ENCODE measurements at places on chromosomes 3 and 15.

DNA sequence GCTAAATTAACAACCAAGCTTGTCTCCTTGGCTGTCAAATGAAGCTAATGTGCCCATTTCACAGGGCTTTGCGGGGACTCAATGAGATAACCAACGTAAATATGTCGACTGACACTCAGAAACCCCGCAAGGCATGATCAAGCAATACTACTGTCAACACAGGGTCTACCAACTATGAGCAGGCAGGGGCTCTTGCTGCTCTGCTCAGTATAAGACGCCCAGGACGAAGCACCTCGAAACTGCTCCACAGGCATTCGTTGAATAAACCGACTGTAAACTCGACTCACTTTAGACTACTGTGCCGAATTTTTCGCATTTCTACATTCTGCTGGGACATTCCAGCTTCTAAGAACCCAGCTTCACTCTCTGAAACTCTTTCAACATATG, 55.0 kb downstream of the FEZF2 start:
- no peak for DNase-seq

- no peak for DNase-seq
Observed at GRCh38 chr15:42137461-42138261, 18.8 kb downstream of the PLA2G4F start.

DNA sequence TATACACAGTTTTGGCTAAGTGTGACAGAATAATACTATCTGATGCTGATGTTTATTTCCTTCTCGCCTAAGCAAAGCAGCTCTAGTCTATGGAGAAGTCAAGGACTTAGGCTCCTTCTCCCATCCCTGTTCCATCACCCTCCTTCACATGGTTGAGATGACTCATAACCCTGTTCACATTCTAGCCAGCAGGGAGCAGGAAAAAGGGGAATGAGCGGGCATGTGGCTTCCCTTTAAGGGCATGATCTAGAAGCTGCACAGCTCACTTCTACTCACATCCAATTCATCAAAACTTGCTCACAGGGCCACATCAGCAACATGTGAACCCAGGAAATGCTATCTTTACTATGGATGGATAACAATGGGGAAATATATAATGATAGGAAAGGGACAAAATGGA, 40.9 kb downstream of the CBLB start:
- DNase-seq = no peak

DNA sequence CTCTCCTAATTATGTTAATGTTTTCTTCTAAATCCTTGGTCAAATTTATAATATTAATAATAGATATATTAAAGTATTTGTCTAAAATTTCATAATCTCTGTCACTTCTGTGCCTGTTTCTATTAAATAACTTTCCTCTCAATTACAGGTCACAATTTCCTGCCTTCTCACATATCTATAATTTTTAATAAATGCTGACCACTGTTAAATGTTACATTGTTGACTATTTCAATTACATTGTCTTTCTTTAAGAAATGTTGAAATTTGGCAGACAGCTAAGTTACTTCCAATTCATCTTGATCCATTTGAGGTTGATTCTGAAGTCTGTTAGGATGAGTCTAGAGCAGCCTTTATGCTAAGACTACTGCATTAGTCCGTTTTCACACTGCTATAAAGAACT, 41.7 kb downstream of the MYL3 start:
- DNase-seq = no peak

- DNase-seq = no peak
Observed at GRCh38 chr15:50879016-50879617, 29.4 kb upstream of the AP4E1 start.

- DNase-seq = no peak
Observed at GRCh38 chr3:98588065-98588464, 5.3 kb downstream of the CPOX start.

DNA sequence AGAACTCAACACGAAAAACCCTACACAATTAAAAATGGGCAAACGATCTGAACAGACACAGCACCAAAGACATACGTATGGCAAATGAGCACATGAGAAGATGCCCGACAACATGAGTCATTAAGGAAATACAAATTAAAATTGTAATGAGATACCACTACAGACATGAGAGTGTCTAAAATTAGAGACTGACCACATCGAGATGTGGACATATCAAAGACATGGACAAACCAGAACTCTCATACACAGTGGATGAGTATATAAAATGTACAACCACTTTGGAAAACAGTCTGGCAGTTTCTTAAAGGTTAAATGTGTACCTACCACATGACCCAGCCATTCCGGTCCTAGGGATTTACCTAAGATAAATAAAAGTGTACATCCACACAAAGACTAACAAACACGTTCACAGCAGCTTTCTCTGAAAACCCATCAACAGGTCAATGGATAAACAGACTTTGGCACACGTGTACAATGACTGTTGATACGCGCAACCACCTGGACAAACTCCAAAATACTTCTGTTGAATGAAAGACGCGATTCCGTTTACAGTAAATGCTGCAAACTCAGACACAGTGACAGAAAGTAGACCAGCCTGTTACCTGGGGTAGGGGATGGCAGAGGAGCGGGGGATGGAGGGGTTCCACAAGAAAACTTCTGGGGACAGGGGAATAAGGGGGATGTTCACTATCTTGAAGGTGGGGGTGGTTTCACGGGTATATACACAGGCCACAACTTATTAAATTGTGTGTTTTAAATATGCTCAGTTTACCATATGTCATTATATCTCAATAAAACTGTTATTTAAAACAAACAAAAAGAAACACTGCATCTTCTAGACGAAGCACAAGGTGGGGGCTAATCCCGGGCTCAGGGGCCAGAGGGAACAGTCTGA, 2.1 kb downstream of the TNK2 start:
- DNase-seq = no peak

DNA sequence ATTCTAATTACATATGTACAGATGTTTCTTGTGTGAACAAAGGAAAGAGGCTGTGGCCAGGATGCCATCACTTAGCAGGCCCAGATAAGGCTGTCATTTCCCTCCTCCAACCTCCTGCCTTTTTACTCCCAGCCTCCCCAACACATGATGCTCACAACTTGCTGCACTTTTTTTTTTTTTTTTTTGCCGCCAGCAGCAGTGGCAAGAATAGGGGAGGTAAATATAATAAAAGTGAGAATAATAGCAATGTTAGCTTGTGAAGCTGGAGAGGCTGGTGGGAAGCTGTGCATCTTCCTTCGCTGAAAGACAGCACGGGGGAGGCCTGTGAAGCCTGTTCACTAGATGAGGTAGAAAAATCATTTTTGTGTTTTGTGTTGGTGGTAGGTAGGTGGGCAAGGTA, 42.5 kb upstream of the MYO5C start:
- DNase-seq = no peak

GRCh38 chr15:33438396-33438795, 127.6 kb downstream of the RYR3 start:
- DNase-seq = no peak

DNA sequence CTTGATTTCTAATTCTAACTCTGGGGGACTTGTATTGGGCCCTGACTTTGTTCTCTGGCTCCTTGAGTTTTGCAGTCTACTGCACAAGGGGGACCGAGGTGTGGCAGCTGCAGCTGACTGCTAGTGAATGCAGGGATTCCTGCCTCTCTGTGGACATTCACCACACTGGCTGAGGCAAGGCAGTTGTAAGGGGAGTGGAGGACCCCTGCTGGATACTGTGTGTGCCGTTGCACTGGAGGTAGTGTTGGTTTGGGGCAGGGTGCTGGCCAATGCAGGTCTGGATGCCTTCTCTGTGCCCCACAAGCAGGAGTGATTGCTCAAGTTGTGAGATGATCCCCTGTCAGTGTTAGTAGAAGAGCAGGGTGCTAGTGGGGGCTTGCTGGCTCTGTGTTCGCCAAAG, 626.1 kb downstream of the SQOR start:
- no peak for DNase-seq

DNA sequence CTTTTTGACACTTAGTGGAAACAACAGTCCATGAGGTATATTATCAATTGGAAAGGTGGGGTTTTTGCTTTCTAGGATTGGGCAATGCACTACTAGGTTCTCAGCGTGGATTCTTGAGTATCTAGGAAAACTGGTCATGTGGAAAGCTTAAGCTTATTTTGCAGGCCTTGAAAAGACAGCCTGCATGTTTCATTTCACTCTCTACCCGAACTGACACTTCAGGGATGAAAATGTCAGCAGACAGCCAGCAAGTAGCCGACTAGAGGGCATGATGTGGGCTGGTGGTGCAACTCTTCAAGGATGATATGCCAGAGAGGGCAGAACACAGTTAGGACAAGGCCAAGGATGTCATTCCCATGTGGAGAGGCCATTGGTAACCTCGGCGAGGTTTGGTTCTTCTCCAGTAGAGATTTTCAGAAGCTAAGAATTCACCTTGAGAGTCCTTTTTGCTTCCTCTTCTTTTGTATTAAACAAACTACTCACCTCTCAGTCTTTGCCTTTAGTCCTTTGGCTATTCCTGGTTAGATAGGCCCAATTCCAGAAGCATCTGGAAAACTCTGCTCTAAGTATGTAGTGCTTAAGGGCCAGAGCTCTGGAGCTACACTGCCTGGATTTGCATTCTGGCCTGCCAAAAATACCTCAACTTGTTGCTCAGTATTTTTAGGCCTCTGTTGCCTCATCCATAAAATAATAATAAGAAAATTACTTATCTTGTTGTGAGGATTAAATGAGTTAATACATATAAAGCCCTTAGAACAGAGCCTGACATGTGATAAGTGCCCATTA, 17.9 kb downstream of the LPP start:
- no peak for DNase-seq

DNA sequence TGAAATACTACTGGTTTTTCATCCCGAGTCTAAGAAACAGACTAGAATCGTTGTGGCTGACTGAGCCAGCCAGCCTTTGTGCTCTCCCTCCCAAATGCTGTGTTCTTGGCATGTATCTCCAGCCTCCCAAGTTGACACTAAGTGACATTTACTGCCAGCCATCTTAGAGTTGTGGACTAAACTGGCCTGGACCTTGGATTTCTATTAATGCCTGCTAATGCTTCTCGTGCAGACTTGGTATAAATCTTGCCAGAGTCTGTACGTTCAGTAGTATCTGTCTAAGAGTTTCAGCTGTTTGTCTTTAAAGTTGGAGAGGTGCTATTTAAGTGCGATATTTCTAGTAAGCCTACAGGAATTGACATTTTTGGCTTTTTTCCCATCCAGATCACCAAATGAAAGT, 166.6 kb upstream of the BHLHE40 start:
- no peak for DNase-seq

GRCh38 chr3:175349168-175349567, 490.0 kb downstream of the NAALADL2 start:
- no peak for DNase-seq

DNA sequence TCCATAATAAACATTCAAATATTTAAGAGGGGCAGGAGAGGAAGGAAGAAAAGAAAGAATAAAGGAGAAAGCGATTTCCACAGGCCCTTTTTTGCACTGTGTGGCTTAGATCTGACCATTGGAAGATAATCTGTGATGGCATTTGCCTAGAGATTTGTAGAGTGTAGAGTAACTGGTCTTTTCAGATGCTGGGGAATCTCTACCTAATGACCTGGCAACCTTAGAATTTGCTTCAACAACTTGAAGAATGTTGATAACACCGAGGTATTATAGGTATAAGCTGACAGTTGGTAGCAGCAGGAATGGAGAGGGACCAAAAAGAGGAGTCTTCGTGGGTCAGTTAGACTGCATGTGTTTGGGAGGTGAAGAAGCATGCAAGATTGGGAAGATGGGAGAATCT, 20.9 kb upstream of the AVEN start:
- no peak for DNase-seq

DNA sequence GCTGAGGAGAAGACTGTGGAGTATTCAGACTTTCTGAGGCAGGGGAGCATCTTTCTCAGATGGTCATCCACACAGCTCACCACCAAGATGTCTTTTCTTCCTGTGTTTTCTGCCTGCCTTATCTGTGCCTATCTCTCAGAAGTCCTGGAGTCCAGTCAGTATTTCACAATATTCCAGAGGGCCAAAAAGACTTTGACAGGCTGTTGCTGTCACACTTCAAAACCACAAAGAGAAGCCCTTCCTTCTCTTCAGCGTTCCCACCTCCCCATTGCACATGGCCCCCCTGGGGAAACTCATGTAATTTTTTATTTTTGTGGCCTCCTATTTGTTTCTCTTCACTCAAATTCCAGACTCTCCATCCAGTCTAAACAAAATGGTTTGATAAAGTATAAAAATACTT, 585.2 kb downstream of the EPHA3 start:
- no peak for DNase-seq

DNA sequence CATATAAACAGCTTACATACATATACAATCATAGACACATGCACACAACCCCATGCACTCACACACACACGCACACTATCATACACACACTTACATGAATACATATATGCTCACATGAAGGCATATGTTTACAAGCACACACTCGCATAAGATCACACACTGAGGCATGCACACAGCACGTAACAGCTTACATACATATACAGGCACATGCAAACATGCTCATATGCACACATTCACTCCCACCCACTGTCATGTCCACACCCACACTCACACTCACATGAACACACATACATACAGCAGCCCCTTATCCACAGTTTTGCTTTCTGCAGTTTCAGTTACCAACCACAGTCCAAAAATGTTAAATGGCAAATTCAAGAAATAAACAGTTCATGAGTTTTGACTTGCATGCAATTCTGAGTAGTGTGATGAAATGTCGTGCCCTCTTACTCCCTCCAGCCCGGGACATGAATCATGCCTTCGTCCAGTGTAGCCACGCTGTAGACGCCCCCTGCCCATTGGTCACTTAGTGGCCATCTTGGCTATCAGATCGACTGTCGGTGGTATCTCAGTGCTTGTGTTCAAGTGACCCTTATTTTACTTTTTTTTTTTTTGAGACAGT, 27.8 kb downstream of the MEGF11 start:
- no peak for DNase-seq

- no peak for DNase-seq
Observed at GRCh38 chr3:14857506-14857905, 38.7 kb downstream of the FGD5 start.

DNA sequence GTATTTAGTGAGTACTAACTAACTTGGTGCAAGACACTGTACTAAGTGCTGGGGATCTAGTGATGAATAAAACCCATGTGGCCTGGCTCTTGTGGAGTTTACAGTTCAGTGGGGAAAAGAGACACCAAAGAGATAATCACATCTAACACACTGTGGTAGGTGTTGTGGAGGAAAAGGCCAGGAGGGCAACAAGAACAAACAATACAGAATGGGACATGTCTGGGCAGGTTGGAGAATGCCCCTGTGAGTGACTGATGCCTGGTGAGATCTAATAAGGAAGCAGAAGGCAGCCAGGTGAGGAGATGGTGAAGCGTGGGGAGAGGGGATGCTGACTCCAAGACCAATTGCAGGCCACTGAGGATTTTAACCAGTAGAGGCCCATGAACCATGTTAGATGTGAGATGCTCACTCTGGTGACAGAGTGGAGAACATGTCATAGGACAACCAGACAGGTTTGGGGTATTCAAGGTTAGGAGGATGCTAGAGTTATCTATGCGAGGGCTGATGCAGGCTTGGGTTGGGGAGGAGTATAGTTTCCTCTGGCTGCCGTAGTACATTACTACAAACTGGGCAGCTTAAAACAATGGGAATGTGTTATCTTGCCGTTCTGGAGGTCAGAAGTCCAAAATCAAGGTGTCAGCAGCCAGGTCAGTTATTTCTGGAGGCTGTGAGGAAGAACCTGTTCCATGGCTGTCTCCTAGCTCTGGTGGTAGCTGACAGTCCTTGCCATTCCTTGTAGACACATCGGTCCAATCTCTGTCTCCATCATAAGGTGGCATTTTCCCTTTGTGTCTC, 81.4 kb downstream of the ARNT2 start:
- no peak for DNase-seq

All from stimulated activated CD8-positive, alpha-beta memory T cell treated with anti-CD3 and anti-CD28 coated beads, Interleukin-15, amount 100 ng/mL, for 48 hours (primary cell).